ENCODE measurements at places on chromosomes 5 and 9.

- DNase-seq = no peak
Measured at GRCh38 chr5:41770799-41771198, 99.4 kb downstream of the OXCT1 start.

DNA sequence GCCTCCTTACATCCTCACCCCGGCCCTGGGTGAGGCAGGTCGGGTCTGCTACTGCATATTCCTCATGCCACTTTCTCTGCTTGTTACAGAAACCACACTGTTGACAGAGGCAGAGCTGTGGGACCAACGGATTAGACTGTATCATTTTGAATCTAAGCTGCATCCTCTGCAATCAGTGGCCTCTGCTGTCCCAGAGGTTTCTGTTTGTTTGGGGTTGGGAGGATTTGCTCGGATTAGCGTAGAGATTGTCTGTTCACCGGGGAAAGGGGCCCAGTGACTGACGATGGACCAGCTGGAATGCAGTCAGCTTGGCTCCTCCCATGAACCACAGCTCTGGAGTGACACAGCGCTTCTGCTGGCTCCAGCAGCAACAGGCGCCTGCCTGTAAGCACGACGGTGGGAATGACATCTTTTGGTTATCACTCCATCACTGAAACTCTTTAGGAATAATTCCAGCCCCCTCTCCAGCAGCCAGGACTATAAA, 37.3 kb upstream of the ADRA1B start:
- no peak for DNase-seq

- no peak for DNase-seq
Measured at GRCh38 chr5:102801371-102801770, 46.3 kb downstream of the PAM start.

DNA sequence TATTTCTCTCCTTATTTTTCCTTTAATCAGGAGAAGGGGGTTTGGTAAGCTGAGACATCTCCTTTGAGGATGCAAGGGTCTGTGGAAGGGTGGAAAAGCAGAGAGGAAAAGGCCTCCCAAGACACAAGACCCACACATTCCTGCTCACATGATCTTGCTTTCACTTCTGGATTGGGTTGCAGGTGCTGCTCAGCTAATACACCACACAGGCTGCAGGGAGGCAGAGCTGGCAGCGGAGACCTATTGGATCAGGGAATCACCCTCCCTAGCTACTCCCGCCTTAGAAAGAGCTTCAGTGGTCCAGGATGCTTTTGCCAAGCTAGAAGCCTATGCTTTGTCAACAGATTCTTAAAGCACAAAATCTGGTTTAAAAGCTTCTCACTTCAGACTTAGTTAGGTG, 87.6 kb upstream of the IL33 start:
- no peak for DNase-seq

- no peak for DNase-seq
Measured at GRCh38 chr9:4225291-4226028, 74.4 kb downstream of the GLIS3 start.

DNA sequence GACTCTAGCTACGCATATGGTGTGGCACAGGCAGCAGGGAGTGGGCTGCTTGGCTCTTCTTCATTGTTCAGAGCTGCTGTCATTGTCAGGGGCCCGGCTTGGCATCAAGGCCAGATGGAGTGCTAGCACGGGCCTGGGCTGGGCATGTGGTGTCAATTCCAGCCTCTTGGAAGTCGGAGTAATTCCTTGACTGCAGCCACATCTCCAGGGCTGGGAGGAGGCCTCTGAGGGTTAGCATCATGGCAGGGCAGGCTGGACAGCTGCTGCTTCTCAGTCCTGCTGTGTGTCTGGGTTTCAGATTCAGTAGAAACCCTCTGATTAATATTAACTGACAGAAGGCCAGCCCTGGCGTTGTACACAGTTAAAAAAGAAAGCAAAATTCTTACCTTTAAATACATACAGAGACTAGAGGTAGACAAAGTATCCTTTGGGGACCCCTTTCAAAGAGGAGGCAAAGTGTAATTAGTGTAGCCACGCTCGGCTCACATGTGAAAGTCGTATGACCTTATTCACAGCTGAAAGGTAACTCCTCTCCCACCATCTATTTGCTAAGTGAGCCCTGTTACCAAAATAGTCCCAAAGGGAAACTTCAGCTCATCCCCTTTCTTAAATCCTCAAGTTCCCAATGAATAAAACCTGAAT, 126.4 kb downstream of the DOCK2 start:
- DNase-seq = no peak

- no peak for DNase-seq
Measured at GRCh38 chr5:145903113-145903512, 30.3 kb upstream of the GRXCR2 start.

GRCh38 chr9:92295827-92296258, 2.3 kb upstream of the IARS1 start:
- DNase-seq = no peak

DNA sequence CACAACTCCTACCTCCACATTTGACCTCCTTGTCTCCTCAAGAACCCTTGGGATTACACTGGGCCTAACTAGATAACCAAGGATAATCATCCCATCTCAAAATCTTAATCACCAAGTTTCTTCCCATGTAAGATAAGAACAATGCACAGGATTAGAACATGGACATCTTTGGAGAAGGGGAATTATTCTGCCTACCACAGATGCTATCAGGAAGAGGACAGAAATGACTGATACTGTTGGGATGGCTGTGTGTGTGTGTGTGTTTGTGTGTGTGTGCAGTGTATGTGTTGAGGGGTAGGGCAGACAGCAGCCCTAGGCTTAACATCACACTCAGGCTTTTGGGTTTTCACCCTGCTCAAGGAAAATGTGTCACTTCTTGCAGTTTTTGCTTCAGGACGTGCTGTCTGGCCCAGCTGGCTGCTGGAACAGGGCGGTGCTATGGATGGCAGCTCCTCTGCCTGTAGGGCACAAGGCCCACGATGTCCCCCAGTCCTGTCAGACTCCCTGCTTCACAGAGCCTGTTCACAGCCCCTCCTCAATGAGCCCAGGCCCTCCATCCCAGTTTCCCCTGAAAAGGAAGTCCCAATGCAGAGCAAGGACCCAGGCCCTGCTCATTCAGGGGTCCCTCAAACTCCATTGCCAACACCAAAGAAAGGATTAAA, 7.7 kb downstream of the CA9 start:
- no peak for DNase-seq

GRCh38 chr9:109766351-109766750, 13.6 kb upstream of the PALM2AKAP2 start:
- no peak for DNase-seq

DNA sequence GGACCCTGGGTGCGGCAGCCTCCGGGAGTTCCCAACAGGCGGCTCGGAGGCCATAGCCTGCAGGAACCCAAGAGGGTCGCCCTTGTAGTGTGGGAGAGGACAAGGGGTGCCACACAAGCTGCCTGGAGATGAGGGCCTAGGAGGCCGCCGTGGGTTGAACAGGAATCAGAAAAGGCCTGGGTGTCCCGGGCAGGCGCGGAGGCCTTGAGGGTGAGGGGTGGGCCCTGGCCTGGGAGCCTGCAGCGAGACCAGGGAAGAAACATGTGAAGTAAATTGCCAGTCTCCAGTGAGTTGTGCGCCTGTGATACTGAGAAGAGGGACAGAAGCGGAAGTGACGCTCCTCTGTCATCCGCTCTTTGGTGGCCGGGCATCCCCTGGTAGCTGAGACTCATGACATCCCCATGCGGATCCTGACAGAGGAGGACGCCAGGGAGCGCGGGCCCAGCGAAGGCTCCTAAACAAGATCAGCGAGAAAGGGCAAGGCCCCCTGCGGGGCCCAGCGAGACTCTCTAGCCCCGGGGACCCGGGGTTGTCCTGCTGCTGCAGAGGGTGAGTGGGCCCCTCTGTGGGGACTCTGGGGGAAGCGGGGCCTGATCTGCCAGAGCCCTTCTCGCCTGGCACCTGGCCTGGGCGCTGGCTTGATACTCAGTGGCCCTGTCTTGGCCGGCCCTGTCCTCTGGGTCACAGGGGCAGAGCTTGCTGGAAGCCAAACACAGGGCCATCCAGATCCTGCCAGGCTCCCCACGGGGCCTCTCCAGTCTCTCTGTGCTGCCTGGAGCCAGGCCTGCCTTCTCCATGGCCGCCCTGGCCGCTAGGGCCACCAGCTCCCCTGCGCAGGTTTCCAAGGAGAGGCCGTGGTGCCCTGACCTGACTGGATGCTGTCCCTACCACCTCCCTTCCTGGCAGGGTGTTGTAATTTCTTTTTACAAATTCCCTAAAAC, 788.4 kb downstream of the TLE4 start:
- no peak for DNase-seq

GRCh38 chr5:36363101-36363500, 61.4 kb upstream of the RANBP3L start:
- DNase-seq = no peak

- no peak for DNase-seq
Measured at GRCh38 chr5:33857037-33857436, 34.8 kb downstream of the ADAMTS12 start.

DNA sequence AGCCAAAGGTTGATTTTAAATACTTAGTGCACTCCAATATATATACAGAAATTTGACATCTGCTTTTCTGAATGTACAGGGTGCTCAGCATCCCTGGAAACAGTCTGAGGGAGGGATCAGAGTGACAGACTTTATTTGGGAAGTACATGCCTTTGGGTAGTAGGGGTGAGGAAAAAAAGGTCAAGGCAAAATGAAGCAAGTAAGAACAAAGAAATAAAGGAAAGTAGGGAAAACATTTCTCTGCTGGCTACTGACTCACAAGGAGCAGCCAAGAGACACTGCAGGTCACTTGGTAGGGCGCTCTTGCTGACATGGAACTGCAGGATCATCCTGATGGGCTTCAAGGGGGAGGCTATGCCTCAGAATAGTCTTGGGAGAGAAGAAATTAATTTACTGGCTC, 380.9 kb downstream of the RAB3C start:
- DNase-seq = no peak

DNA sequence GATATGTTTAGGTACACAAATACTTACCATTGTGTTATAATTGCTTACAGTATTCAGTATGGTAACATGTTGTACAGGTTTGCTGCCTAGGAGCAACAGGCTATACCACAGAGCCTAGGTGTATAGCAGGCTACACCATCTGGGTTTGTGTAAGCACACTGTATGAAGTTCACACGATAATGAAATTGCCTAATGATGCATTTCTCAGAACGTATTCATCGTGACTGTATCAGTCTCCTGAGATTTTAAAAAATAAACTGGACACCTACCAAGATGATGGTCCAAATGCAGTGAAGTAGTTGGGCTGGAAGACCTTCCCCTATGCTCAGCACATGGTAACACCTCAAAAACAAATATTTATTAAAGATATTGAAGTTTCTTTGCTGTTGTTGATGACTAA, 103.3 kb upstream of the NFIB start:
- DNase-seq = no peak

GRCh38 chr5:144585681-144586080, 415.0 kb downstream of the KCTD16 start:
- DNase-seq = no peak

DNA sequence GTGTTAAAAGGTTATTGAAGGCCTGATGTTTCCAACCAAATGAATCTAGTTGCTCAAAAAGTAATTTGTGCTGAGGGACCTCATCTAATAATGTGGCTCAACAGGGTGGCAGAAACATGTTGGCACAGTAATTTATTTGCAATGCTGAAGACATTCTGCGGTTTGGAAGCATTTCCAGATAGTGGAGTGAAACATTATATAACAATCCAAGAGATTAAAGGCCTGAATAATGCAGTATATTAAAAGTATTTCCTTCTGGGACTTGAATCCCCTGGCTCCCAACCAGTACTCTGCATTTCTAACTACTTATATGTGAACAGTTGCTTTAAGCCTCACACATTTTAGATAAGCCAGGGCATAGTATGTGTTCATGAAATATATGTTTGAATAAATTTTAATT, 25.9 kb upstream of the ALDH1A1 start:
- DNase-seq = no peak
